ENCODE measurements at places on chromosomes 2 and 18. TPM values are rescaled to one million over a fixed set of nuclear protein-coding genes. Genes with fewer than 3 reads are reported as not detected.

The LINC00305 gene
- not detected for total RNA-seq

The ABCG5 gene
- not detected for total RNA-seq

The FAM117B gene
- total RNA-seq = 23.4 TPM

The CEP76 gene
- 16.8 TPM for total RNA-seq

The TUBB8B gene
- total RNA-seq = not detected

The ANO7 gene
- 3.6 TPM for total RNA-seq

DNA sequence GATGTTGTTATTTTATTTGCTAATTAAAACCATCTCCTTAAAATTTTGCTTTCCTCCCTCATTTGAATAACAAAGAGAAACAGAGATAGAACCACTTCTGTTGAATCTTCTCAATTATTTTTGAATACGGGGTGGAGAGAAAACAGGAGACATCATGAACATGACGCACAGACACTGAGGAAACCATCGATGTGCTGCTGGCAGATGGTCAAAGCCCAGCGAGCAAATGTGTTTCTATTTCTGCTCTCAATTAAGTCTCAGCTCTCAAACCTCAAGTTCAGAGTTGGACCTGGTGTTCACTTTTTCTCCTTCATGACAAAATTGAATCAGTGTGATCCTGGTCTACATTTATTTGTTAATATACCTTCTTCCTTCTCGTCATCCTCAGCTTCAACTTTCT lies 36.1 kb upstream of the TWIST2 start:
- DNase-seq = no peak

- no peak for DNase-seq
Observed at GRCh38 chr2:118167026-118167425, 78.8 kb downstream of the INSIG2 start.

DNA sequence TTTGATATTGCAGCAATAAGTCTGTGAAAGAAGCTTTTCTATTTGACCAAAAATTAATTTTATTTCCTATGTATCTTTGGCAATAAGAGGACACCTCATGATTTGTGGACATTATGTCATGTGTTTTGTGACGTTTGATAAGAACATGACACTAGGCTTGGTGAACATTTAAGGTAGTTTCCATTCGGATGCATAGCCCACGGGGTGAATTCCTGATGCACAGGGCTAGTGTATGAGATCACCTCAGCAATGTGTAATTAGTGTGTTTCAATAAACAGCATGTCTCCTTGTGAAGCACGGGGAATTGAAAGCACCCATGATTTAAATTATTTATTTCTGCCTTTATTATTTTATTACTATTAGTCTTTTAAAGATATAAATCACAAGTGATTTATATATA lies 146.1 kb upstream of the LINC00305 start:
- DNase-seq = no peak

DNA sequence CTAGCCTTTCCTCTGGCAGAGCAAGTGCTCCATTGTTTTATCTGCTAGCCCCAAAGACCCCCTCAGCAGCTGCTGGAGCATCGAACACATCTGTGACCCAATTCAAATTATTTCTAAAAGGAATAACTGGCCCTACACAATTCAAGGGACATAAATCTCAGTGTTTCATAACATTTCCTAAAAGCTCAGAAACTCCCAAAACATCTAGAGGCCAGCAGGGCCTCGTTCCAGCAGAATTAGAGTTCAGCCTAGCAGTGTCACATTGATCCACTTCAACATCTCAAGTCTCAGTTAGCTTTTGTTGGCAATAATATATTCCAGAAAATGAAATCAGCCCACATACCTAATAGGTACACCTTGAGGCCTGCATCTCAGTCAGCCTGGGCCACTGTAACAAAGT lies 179.1 kb downstream of the ETAA1 start:
- no peak for DNase-seq

DNA sequence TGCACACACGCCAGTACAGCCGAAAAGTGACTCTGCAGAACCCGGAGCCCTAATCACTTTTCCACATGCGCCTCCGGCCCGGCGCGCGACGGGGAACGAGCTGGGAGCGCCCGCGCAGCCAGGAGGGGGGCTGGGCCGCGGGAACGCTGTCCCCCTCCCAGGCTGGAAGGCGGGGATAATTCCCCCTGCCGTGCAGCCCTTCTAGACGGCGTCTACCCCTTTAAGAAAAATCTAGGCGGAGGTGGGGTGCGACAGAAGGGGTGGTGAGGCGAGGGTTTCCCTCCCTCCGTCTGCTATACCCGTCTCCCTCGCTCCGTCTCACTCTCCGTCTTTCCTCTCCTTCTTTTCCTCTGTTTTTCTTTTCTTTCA lies 2.4 kb downstream of the CYP26B1 start:
- no peak for DNase-seq

DNA sequence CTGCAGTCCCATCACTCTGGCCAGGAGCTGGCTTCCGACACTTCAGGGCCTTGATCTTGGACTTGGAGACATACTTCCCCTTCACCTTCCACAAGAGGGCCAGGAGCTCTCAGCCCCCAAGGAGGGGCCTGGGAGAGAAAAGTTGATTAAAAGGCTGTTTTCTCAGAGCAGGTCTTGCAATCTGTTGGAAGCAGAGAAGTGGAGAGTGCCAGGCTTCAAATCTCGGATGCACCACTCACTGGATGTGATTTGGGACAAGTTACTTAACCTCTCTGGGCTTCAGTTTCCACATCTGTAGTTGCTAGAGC lies 255.3 kb downstream of the CYP26B1 start:
- no peak for DNase-seq

DNA sequence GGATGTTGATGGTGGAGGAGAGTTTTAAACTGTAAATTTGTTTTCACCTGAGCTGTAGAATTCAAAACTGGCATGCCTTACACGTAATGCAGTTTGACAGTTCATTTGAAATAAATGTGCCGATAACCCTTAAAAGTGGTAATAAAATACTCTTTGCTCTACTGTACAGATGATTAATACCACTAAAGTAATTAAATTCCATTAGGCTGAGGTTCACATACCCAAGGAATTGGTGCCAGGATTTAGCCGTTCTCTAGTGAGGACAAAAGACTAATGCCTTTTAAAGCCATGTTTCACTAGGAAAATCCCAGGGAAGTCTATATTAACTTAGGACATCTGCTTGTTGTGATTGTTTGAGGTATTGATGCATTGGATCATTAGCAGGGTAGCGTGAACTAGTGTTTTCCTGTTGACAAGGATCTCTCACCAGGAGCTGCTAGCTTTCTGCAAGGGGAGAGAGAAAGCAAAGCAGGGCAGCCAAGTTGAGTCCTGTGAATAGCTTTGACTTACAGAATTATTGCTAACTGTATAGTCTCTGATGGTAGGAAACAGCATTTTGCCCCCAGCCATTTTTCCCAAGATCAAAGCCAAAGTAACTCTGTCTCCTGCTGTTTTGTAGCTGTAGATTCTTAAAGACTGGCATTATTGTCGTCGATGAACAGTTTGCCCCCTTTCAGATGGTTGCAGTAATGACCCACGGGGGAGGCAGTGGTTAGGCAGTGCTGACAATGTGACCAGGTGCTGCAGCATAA lies 280.9 kb upstream of the FANCL start:
- no peak for DNase-seq

- no peak for DNase-seq
Observed at GRCh38 chr18:61748004-61748403, 144.8 kb downstream of the RNF152 start.

DNA sequence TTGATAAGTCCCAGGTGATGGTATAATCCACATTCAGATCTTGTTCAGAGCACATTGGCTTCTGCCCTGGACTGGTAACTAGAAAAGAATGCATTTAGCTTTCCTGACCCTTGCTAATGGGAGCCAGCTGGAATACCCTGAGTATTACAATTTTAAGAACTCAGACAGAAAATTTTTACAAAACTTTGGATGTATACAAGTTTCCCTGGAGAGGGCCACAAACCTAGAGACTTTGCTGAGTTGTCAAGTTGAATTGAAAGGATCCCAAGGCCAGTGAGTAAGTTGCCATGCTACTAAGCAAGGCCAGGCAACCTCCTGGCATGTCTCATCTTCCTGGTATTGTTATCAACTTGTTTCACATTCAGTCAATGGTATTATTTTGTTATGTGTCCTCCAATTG lies 20.0 kb upstream of the NABP1 start:
- no peak for DNase-seq

DNA sequence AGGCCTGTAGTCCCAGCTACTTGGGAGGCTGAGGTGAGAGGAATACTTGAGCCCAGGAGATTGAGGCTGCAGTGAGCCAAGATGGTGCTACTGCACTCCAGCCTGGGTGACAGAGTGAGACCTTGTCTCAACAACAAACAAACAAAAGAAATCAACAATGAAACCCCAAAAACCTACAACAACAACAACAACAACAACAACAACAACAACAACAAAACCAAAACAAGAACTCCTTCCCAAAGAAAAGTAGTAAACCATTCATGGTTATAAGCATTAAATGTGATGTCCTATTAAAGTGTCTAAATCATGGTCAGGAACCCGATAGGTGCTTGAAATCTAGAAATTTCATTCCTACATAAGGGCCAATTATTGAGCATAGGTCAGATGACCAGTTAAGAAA lies 13.5 kb upstream of the IL1R1 start:
- no peak for DNase-seq

DNA sequence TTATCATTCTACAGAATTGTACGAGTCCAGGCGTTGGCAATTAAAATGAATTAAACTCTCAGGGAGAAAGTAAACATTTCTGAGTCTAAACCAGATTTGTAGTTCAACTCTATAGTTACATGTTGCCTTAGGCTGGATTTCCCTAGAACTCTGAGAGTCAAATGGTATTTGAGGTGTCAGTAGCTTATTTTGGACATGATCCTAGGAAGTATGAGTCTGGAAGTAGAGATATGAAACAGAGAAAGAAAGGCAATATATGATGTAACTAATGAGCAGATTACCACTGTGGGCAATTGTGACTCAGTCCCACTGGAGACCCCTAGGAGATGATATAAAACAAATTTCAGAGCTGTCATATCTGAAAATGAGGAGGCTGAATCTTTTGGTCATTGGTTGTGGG lies 199.1 kb upstream of the UBE2E3 start:
- DNase-seq = no peak

DNA sequence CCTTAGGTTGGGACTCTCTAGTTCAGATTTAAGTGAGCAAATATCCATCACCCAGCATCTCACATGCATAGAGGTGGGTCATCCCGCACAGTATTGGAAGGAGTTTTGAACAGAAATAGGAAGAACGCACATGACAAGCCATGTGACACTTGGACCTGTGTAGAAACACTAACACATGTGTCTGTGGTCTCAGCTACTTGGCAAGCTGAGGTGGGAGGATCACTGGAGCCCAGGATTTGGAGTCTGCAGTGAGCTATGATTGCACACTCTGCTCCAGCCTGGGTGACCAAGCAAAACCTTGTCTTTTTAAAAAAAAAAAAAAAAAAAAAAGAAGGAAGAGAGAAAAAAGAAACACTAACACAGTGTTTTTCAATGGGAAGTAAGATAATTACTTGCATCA lies 5.4 kb upstream of the MTCL1 start:
- DNase-seq = no peak

DNA sequence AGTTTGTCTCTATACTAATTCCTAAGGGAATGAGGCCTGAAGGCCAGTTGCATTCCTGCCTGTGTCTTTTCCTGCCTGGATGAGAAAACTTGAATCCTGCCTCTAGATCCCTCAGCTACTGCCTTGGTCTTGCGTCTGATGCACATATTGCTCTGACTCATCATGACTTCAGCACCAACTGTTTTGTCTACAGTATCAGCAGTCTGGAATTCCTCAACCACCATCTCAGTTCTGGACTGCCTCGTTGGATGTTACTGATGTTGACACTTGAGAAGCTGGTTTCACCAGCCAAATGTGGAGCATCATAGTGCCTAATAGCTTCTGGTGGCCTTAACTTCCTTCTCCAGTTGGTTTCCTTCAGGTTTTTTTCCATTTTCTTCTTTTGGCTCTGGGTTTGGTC lies 211.0 kb downstream of the CTNNA2 start:
- no peak for DNase-seq

Measured in activated naive CD8-positive, alpha-beta T cell treated with anti-CD3 and anti-CD28 coated beads for 36 hours (primary cell).